CD8-positive, alpha-beta memory T cell (primary cell): ENCODE measurements at places on chromosomes 12 and 14. TPM values are rescaled to one million over a fixed set of nuclear protein-coding genes. Genes with fewer than 3 reads are reported as not detected.

GRCh38 chr12:64293654-64294364 is 71.7 kb upstream of the KICS2 start:
- H3K27ac ChIP-seq: no peak overlapping the region
- no peaks in the 10 kb centered on the region for H3K4me1 ChIP-seq
- no peaks in the 10 kb centered on the region for H3K36me3 ChIP-seq
- DNase-seq: no peak
- H3K4me3 ChIP-seq: no peak overlapping the region
- no peaks in the 10 kb centered on the region for H3K27me3 ChIP-seq

GRCh38 chr12:20274008-20274407 is 94.3 kb upstream of the PDE3A start:
- no peaks in the 10 kb centered on the region for H3K36me3 ChIP-seq
- H3K27me3 ChIP-seq: no peaks in the 10 kb centered on the region
- no peaks in the 10 kb centered on the region for H3K4me1 ChIP-seq
- H3K4me3 ChIP-seq: no peak overlapping the region
- H3K27ac ChIP-seq: no peak overlapping the region

DNA sequence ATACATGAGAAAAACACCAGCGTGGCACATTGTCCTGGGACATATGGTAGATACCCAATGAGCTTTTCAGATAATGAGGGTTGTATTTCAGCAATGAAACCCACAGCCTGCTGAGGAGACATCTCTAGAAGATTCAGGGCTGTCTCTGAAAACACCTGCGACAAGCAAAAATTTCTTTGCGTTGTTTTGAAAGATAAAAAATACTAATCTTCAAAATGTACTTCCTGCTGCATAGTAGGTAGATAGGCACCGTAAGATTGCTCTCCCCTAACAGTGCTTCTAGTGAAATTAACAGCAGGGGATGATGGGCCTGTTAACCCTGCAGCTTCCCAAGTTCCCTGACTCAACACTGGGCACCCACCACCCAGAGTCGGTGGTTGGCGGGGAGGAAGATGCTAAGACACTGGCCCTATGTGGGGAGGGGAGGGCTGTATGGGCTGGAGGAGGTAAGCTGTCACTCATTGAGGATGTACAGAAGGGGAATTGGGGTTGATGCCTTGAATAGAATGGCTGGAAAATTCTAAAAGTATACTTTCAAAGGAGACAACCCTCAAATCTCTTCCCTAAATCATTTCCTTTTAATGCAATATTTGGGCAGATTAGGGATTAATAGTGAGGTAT is 20.0 kb downstream of the ZFP36L1 start:
- no peak for DNase-seq
- H3K4me1 ChIP-seq: peaks cover 38% of the 10 kb centered on the region
- no peaks in the 10 kb centered on the region for H3K27me3 ChIP-seq
- H3K4me3 ChIP-seq: no peak overlapping the region
- H3K27ac ChIP-seq: no peak overlapping the region

DNA sequence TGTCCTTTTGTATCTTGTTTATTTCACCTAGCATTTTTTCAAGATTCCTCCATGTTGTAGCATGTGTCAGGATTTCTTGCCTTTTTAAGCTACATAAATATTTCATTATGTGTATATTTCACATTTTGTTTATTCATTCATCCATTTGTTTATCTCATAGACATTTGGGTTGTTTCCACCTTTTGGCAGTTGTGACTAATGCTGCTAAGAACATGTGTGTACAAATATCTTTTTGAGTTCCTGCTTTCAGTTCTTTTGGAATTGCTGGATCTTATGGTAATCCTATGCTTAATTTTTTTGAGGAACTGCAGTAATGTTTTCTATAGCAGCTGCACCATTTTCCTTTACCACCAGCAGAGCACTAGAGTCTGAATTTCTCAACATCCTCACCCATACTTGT is 62.4 kb downstream of the SCN8A start:
- no peaks in the 10 kb centered on the region for H3K4me1 ChIP-seq
- no peaks in the 10 kb centered on the region for H3K36me3 ChIP-seq
- no peak overlapping the region for H3K4me3 ChIP-seq

DNA sequence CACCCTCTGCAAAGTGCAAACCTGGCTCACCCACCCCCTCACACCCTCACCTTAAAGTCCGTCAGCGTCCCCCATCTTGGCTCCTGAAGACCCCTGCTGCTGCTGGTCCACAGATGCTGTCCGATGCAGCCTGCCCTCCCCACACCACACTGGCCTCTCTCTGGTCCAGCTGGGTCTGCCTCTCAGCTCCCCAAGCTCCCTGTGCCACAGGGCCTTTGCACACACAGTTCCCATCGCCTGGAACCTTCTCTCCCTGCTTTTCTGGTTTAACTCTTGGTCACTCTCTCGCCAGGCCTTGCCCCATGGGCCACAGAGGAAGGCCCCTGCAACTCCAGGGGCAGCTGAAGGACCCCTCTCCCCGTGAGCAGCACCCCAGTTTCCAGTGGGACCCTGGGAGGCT is 44.9 kb downstream of the TESC start:
- no peaks in the 10 kb centered on the region for H3K36me3 ChIP-seq
- H3K4me3 ChIP-seq: no peak overlapping the region
- H3K4me1 ChIP-seq: no peaks in the 10 kb centered on the region

- no peaks in the 10 kb centered on the region for H3K27me3 ChIP-seq
- no peaks in the 10 kb centered on the region for H3K4me1 ChIP-seq
- H3K36me3 ChIP-seq: no peaks in the 10 kb centered on the region
- no peak overlapping the region for H3K27ac ChIP-seq
These were observed 525.8 kb upstream of the FBXO33 start for GRCh38 chr14:39957987-39958386.

- DNase-seq: no peak
- H3K4me1 ChIP-seq: peaks cover 8% of the 10 kb centered on the region
- H3K36me3 ChIP-seq: no peaks in the 10 kb centered on the region
- no peaks in the 10 kb centered on the region for H3K27me3 ChIP-seq
- no peak overlapping the region for H3K27ac ChIP-seq
These were observed 83.2 kb downstream of the SPPL3 start for GRCh38 chr12:120820884-120821510.

GRCh38 chr14:33728010-33728498 is 222.8 kb downstream of the EGLN3 start:
- no peaks in the 10 kb centered on the region for H3K36me3 ChIP-seq
- H3K4me1 ChIP-seq: no peaks in the 10 kb centered on the region
- no peak overlapping the region for H3K27ac ChIP-seq
- no peak overlapping the region for H3K4me3 ChIP-seq

DNA sequence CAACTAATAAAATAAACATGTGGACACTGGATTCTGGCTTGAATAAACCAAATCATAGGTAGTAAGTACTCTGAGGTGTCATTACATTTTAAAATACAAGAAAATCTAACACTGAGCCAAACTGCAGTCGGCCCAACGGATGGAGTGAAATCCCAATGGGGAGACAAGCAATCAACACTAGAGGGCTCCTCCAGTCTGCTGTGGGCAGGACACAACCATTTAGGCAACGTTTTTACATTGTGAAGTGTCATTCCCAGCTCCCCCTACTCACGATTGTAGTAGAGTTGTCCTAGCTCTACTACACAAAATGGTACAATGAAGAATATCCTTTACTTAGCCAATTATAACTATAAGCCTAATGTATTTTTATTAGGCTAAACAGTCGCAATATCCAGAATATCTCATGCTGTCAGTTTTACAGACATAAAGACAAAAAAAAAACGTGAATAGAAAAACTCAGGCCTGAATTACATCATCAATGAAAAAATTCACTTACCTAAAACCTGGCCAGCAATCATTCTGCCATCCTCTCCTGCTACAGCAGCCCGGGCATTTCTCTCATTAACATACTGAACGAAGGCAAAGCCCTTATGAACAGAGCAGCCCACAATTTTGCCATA is 35.7 kb downstream of the HNRNPC start:
- H3K4me1 ChIP-seq: peaks cover 93% of the 10 kb centered on the region
- no peak overlapping the region for H3K27ac ChIP-seq
- no peaks in the 10 kb centered on the region for H3K27me3 ChIP-seq
- H3K36me3 ChIP-seq: peaks cover 55% of the 10 kb centered on the region
- H3K4me3 ChIP-seq: no peak overlapping the region

- H3K36me3 ChIP-seq: no peaks in the 10 kb centered on the region
- no peak overlapping the region for H3K27ac ChIP-seq
- no peak for DNase-seq
- H3K4me1 ChIP-seq: no peaks in the 10 kb centered on the region
- no peaks in the 10 kb centered on the region for H3K27me3 ChIP-seq
These were observed 191.4 kb downstream of the SNAPC1 start for GRCh38 chr14:61953602-61954001.

GRCh38 chr12:60225216-60226000 is 629.6 kb downstream of the SLC16A7 start:
- no peak overlapping the region for H3K27ac ChIP-seq
- no peak overlapping the region for H3K4me3 ChIP-seq
- H3K4me1 ChIP-seq: no peaks in the 10 kb centered on the region
- DNase-seq: no peak

GRCh38 chr14:92539419-92539818 is 25.8 kb downstream of the RIN3 start:
- no peaks in the 10 kb centered on the region for H3K27me3 ChIP-seq
- no peaks in the 10 kb centered on the region for H3K36me3 ChIP-seq
- no peak overlapping the region for H3K4me3 ChIP-seq
- DNase-seq: no peak

GRCh38 chr14:24232121-24232644 is at the start of gene NEDD8:
Gene NEDD8, minus strand, starts transcription at chr14:24232367. Its CDS starts 100 bp downstream, at chr14:24232267.
- peaks cover 34% of the 10 kb centered on the region for H3K36me3 ChIP-seq
- peak within 1 kb of the TSS; percentile 92 for H3K4me3 ChIP-seq
- DNase-seq: peak; percentile 93

GTF2A1 gene
- total RNA-seq: 49.4 TPM

DNA sequence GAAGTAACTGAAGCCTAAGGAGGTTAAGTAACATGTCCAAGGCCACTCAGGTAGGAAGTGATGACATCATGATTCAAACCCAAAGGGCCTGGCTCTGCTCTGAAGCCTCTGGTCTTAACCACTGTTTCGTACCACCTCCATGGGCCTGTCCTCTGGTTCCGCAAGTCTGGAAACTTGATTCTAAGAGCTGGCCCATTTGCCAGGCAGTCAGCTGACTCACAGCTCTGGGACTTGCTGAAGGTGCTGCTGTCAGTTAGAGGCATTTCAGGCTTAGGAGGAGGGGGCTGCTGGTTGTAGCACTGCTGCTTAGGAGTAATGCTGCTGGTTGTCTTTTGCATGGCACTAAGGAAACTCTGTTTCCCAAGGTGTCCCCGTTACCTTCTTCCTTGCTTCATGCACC is 7.9 kb downstream of the NRXN3 start:
- H3K36me3 ChIP-seq: no peaks in the 10 kb centered on the region
- H3K4me1 ChIP-seq: no peaks in the 10 kb centered on the region
- H3K27me3 ChIP-seq: no peaks in the 10 kb centered on the region

SLC7A8 gene
- total RNA-seq: 1.4 TPM

CARMIL3 gene
- 1.2 TPM for total RNA-seq

SOX5 gene
- 0.13 TPM for total RNA-seq

DNA sequence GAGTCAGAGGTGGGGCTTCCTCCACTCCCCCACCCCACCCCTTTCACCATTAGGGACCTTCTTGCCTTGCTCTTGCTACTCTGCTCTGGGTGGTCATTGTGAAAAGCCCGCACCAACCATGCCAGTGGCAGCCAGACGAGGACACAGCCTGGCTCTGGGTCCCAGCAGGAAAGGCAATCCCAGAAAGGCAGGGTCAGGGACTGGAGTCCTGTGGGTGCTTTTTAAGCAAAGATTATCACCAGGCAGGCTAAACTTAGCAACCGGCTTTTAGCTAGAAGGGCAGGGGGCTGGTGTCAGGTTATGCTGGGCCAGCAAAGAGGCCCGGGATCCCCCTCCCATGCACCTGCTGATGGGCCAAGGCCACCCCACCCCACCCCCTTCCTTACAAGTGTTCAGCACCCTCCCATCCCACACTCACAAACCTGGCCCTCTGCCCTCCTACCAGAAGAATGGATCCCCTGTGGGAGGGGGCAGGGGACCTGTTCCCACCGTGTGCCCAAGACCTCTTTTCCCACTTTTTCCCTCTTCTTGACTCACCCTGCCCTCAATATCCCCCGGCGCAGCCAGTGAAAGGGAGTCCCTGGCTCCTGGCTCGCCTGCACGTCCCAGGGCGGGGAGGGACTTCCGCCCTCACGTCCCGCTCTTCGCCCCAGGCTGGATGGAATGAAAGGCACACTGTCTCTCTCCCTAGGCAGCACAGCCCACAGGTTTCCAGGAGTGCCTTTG is 1.2 kb upstream of the GAPDH start:
- DNase-seq: no peak
- H3K36me3 ChIP-seq: peaks cover 40% of the 10 kb centered on the region
- peaks cover 49% of the 10 kb centered on the region for H3K4me1 ChIP-seq

DNA sequence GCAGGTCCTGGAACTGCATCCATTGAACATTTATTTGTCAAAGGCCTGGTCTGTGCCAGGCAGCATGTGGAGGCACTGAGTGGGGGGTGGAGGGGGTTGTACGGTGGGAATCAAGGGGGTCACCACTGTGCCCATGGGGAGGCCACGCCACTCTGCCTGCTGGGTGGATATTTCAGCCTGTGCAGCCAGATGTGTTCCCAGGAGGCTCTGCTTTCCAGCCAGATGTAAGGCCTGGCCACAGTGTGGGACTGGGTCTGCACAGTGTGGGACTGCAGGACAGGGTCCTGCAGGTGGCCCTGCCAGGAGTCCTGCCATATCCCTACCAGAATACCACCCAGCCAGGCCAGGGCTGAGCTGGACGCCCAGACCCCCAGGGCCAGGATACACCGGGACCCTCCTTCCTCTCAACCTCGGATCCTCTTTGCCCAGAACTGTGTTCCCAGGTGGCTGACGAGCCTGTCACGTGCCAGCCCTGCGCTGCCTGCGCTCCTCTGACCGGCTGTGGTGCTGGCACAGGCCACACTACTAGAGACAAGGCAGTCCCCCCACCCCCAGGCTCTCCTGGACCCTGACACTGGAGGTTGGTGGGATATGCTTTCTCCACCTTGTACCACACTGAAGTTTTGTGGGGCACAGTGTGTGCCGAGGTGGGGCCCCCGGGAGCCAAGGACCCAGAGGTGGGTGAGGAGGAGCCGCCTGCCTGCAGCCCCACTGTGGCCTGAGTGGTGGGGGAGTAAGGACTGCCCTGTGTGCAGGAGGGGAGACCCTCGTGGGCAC is 17.5 kb downstream of the XRCC3 start:
- no peak overlapping the region for H3K27ac ChIP-seq
- no peaks in the 10 kb centered on the region for H3K4me1 ChIP-seq
- DNase-seq: no peak
- no peaks in the 10 kb centered on the region for H3K27me3 ChIP-seq

- no peak overlapping the region for H3K27ac ChIP-seq
- H3K4me3 ChIP-seq: no peak overlapping the region
- no peaks in the 10 kb centered on the region for H3K36me3 ChIP-seq
- H3K27me3 ChIP-seq: no peaks in the 10 kb centered on the region
- DNase-seq: no peak
These were observed 137.6 kb downstream of the GRIN2B start for GRCh38 chr12:13843841-13844240.

- no peaks in the 10 kb centered on the region for H3K4me1 ChIP-seq
- no peak overlapping the region for H3K27ac ChIP-seq
- H3K36me3 ChIP-seq: no peaks in the 10 kb centered on the region
- H3K27me3 ChIP-seq: peaks cover 20% of the 10 kb centered on the region
- H3K4me3 ChIP-seq: no peak overlapping the region
- no peak for DNase-seq
These were observed 61.2 kb downstream of the NOC4L start for GRCh38 chr12:132205271-132206045.

ESYT1 gene
- total RNA-seq: 191 TPM

TAS2R31 gene
- 1.3 TPM for total RNA-seq

GRCh38 chr12:15772405-15773018 is 16.7 kb downstream of the EPS8 start:
- H3K4me1 ChIP-seq: no peaks in the 10 kb centered on the region
- no peaks in the 10 kb centered on the region for H3K36me3 ChIP-seq
- no peak for DNase-seq
- H3K27me3 ChIP-seq: no peaks in the 10 kb centered on the region
